Activated CD4-positive, alpha-beta T cell treated with anti-CD3 and anti-CD28 coated beads, Interleukin-2, amount 50 U/mL, for 48 hours (primary cell): ENCODE measurements at places on chromosomes 12 and 14.
A peak's percentile ranks its signal among the peaks of the same experiment; 100 is the strongest.

DNA sequence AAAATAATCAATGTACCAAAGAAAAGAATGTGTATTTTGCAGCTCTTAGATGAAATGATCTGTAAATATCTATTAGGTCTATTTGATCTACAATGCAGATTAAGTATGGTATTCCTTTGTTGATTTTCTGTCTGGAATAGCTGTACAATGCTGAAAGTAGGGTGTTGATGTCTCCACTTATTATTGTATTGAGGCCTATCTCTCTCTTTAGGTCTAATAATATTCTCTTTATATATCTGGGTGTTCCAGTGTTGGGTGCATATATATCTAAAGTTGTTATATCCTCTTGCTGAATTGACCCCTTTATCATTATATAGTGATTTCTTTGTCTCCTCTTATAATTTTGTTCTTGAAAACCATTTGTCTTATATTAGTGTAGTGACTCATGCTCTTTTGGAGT lies 885.5 kb upstream of the FOXG1 start:
- DNase-seq = no peak

- peak; percentile 13 for DNase-seq
Observed at GRCh38 chr12:58920102-58920960, at the start of gene LRIG3. TSS of gene LRIG3 (minus strand) at chr12:58920504. CDS start at chr12:58920235, 269 bp downstream.

GRCh38 chr12:52944683-52945388 lies 4.1 kb upstream of the KRT18 start:
- DNase-seq = no peak

- no peak for DNase-seq
Observed at GRCh38 chr14:69880044-69880487, 850 bp downstream of the SMOC1 start.

DNA sequence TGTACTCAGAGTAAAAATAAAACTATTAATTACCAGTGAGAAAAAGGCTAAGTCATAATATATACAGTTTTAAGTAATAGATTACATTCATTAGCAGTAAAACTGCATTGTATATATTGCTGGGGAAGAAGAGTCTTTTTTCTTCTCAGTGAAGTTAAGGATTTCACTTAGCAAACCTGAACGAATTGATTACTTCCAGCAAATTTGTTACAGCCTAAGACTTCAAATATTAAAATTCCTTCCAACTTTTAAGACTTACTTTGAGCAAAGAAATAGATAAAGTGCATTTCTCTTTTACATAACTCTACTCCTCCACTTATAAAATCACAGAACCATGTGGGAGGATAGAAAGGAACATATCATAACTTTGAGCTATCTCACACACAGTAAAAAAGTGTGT lies 43.3 kb downstream of the PIK3C2G start:
- DNase-seq = no peak

DNA sequence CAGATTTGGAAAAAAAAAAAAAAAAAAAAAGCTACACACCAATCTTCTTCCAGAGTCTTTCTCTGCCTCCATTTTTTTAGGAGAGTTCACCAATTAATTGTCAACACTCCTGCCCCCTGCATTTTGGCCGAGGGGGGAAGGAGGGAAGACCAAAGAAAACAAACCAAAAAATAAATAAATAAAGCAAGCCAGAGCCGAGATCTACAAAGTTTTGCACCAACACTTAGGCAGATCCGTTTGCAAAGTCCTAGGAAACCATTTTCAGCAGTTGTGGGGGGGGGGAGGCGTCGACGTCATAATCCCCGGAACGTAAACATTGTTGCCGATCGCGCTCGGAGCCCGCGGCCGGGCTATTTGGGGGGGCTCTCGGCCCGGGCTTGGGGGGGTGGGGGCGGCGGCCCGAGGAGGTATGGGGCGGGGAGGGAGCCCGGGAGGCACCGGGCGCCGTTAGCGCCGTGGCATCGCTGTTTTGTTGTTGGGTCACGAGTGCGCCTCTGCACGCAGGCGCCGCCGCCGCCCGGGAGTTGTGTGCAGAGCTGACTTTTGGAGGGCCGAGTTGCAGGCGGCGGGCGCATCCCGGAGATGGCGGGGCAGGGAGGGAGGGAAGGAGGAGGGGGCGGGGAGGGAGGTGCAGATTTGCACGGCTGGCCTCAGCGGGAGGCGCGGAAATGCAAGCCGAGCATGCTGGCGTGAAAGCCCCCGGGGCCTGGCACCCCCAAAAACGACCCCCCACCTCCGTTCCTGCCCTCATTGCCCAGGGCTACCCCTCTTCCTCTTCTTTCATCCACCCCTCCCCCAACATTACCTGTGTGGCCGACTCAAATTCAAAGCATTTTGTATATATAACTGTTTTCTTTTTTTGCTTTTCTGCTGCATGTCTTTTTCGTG lies 598 bp downstream of the KDM2B start:
- DNase-seq = peak; percentile 76

- DNase-seq = no peak
Observed at GRCh38 chr14:102125546-102125945, 14.2 kb upstream of the WDR20 start.
